ENCODE measurements at places on chromosomes 3 and 15.

DNA sequence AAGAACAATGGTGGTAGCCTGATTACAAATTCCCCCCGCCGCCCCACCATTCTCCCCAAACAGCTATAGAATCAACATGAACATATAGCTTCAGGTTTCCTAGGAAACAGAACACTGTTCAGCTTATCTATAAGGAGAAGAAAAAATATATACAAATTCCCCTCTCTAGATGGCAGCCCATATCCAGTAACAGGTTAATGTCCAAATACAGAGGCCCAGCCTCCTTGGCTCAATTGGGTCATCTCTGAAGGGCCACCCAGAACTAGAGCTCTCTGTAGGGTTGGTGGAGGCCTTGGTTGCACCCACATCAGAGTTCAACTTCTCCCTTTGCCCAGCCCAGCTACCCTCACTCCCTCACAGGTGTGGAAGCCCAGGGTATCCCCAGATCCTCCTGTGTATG, 91.5 kb upstream of the ADAMTS17 start:
- DNase-seq, result no peak

GRCh38 chr3:7999384-7999783, 502.2 kb upstream of the LMCD1 start:
- no peak for DNase-seq

DNA sequence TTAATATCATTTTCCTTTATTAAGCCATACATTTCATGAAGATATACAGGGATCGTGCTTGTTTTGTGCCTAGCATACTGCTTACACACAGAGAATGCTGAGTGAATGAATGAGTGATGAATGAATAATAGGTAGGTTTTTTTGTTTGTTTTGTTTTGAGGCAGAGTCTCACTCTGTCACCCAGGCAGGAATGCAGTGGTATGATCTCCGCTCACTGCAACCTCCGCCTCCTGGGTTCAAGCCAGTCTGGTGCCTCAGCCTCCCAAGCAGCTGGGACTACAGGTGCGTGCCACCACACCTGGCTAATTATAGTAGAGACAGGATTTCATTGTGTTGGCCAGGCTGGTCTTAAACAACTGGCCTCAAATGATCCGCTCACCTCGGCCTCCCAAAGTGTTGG, 400.0 kb downstream of the ROBO1 start:
- no peak for DNase-seq

- DNase-seq, result no peak
Observed at GRCh38 chr3:58202917-58203360, 7.8 kb downstream of the DNASE1L3 start.
